ENCODE measurements at places on chromosomes 3 and 15.

GRCh38 chr15:61720197-61720704 is 340.0 kb downstream of the VPS13C start:
- no peak for DNase-seq

DNA sequence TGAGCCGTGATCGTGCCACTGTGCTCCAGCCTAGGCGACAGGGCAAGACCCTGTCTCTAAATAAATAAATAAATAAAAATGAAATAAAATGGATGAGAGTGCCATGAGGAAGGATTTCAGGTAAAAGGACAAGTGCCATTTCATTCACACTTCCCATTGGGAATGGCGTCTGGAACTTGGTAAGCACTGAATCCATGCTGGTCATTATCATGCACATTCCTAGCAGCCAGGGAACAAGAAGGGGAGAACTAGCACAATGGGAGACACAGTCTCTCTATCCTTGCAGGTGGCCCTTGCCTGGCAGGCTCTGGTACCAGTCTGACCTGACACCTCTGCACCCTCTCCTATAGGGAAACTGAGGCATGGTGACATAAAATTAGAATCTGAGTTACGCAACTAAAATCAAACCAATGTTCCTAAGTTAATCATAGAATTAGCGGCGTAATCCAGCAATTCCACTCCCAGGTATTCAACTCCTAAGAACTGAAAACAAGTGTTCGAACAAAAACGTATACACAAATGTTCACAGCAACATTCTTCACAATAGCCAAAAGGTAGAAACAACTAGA is 70.8 kb upstream of the MFGE8 start:
- no peak for DNase-seq

- no peak for DNase-seq
Measured at GRCh38 chr3:13795816-13796215, 84.1 kb downstream of the WNT7A start.

DNA sequence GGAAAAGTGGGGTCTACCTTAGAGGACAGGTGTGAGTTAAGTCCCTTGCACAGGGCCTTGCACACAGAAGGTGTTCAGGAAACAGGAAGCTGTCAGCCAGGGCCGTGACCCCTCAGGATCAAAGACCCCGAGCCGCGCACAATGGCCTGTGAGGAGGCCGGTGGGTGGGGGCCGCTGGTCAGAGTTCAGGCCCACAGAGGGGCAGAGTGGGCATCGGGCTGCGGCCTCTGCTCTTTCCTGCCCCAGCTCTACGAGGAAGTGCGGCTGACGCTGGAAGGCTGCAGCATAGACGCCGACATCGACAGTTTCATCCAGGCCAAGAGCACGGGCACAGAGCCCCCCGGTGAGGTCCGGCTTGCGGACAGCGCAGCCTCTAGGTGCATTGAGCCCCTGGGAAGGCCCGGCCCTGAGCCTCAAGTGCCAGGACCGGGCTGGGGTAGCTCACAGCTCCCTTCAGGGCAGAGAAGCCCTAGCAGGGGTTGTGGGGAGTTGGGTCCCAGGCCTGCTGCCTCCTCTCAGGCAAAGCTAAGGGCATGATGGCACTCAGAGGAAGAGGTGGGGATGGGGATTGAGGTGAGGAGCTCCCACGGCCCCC is 37.2 kb downstream of the PSTPIP1 start:
- no peak for DNase-seq

- DNase-seq, result no peak
Measured at GRCh38 chr15:100580414-100580813, 21.6 kb downstream of the LINS1 start.

DNA sequence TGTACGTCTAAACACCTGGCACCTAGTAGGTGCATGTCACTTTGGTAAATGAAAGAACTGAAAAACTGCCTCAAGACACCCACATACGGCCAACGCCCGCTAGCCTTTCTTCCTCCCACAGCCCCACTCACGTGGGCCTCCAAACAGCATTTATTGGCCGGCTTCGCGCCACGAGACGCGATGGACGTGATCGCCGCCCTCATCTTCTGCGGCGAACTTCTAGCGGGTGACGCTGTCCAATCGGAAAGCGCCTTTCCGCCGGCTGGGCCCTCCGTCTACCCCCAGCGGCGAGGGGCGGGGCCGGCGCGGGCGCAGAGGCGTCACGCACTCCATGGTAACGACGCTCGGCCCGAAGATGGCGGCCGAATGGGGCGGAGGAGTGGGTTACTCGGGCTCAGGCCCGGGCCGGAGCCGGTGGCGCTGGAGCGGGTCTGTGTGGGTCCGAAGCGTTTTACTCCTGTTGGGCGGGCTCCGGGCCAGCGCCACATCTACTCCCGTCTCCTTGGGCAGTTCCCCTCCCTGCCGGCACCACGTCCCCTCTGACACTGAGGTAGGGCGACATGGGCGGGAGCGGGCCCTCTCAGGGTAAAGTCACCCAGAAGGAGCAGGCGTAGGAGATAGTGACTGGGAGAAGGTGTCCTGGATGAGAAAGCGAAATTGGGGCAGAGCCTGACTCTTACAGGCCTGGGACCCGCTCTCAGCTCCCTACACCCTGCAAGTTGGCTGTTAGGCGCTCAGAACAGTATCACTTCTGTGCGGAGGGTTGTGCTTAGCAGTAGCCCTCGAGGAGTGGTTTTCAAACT is at the start of gene LMLN:
Gene LMLN (plus strand): TSS at position 327 of the 803 bp plus-strand sequence. CDS start 29 bp downstream, at position 356.
- DNase-seq, result peak; percentile 94
